ENCODE measurements at places on chromosomes 4 and X.
A peak's percentile ranks its signal among the peaks of the same experiment; 100 is the strongest.

- DNase-seq, result no peak
Measured at GRCh38 chr4:18214411-18215055, 193.0 kb upstream of the LCORL start.

DNA sequence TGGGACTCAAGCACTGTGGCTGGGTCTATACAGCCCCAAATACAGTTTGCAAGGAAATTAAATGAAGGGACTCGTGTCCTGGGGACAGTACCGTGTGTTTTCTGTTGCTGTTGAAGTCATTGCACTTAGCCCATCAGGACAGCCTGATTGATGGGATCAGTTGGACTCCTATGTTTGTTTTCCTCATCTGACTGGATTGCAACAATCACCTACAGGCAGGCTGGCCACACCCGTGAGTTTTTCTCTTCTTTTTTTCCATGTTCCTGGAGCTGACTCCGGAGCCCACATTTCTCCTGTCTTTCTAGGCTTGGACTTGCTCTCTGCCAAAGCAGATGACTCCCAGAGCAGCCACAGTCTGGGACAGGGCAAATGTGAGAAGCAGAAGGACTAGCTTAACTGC lies 38.1 kb downstream of the RTL9 start:
- DNase-seq, result no peak

DNA sequence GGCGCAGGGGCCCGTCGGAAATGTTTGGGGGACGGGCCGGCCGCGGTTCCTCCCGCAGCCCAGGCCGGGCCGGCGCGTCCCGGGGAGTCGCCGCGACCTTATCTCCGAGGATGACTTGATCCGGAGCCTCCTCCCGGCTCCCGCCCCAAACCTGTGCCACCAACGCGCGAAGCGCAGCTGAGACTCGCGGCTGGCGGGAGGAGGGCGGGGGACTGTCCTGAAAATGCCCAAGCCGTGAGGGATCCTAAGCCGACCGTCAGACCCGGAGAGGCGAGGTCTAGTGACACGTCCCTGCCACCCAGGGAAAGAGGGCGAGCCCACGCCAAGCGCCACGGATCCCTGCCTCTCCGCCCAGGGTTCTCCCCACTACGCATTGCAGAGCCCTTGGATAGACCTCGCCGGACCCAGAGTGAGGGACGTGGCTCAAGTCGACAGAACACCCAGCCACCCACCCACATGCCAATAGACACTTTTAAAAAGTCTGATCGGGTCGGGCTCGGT lies 26.9 kb downstream of the UTP14A start:
- DNase-seq, result peak; percentile 27

- DNase-seq, result no peak
Measured at GRCh38 chrX:104618106-104618895, 52.3 kb downstream of the IL1RAPL2 start.

DNA sequence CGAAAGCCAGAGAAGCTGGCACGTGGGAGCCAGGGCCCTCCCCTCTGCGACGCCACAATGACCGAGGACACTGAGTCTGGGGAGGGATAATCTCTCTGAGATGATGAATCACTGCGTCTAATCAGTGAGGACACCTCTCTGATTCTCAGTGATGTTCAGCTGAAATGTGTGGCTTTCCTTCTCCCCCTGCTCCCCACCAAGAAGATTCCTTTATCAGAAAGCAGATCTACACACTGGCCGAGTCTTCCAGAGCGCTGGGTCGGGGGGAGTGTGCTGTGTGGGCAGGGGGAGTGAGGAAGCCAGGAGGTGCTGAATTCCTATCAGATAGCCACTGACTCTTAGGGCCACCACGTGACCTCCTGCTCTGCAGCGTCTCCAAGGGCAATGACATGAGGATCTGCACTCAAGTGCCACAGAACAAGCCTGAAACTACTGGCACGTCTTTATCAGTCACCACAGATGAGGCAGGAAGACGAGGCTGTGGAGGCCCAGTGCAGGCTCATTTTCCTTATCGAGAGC lies 89.2 kb downstream of the GATB start:
- DNase-seq, result no peak

DNA sequence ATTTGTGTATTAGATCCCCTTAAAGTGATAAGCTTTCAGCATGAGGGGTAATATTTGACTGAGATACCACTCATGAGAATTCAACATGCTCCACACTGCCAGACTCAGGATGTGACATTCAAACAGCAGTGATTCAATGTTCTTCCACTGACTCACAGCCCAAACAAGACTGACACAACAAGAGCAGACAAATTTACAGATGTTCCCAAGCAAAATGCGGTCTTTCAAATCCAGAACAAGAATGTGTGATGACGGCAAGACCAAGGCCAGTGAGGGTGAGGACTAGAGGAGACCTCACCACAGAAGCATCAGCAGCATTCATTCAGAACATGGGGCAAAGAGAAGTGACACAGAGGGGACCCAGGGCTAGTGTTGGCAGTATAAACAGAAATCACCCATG lies 99.3 kb upstream of the GRIA3 start:
- DNase-seq, result no peak

- DNase-seq, result peak; percentile 96
Measured at GRCh38 chr4:110622841-110623717, at the start of gene PITX2. Gene PITX2, minus strand, starts transcription at chr4:110623077. Its CDS starts 617 bp downstream, at chr4:110622460.

DNA sequence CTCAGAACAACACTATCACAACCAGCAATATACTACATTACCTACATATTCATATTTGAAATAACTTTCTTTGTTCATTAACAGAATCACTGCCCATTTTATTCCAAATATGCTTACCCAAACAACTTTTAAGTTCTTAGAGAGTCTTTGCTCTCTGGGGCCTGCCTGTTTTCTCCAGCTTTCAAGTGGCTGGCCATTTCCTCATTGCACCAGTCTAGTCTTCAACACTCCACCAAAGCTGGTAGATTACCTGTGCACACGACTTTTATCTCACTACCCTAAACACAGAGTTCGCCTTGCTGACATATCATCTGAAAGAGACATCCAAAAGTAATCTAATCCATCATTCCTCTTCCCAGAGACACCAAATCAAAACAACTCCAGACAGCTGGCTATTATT lies 66.2 kb downstream of the PRDM5 start:
- DNase-seq, result no peak
